ENCODE measurements at places on chromosomes 1 and 21.

DNA sequence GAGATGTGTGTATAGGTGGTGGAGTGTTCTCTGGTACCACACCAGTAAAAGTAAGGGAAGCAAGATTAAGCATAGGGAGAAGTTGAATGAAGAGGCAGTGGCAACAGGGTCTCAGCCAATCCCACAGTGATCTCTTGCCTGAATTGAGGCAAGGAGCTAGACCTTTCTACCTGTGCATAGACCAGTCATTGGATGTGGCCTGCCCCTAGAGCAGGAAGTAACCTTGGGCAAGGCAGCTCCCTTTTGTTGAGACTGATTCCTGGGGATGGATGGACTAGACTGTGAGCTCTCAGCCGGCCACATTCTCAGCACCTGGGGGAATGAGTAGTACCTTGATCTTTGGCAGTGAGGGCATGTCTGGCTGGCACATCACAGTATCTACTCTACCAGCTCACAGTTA is 6.4 kb downstream of the USP16 start:
- no peak for DNase-seq

DNA sequence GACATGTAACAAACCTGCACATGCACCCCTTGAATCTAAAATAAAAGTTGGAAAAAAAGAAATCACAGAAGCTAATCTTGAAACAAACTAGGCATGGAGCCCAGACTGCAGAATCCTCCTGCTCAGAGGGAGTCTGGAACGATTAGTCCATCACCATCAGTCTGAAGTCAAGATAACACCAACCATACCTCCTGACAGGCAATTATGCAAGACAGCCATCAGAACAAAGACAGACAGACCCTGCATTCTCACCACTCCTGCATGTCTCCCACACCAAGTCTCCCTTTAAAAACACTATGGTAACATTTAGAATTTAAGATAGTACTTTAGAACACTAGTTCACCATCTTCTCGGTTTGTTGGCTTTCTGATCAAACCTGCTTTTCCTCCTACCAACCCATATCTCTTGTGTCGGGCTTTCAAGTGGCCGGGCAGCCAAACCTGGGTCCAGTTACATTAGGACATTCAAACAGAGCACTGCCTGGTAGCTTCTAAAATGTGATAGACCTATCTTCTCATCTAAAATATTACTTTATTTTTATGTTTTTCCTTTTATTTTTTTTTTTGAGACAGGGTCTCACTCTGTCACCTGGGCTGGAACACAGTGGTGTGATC is 10.1 kb downstream of the YARS1 start:
- no peak for DNase-seq

GRCh38 chr1:8495928-8496401 is 178.1 kb downstream of the SLC45A1 start:
- no peak for DNase-seq

- peak; percentile 43 for DNase-seq
Measured at GRCh38 chr1:9561429-9561828, 22.2 kb downstream of the SLC25A33 start.

- DNase-seq, result no peak
Measured at GRCh38 chr1:224490549-224491537, 56.2 kb upstream of the WDR26 start.

DNA sequence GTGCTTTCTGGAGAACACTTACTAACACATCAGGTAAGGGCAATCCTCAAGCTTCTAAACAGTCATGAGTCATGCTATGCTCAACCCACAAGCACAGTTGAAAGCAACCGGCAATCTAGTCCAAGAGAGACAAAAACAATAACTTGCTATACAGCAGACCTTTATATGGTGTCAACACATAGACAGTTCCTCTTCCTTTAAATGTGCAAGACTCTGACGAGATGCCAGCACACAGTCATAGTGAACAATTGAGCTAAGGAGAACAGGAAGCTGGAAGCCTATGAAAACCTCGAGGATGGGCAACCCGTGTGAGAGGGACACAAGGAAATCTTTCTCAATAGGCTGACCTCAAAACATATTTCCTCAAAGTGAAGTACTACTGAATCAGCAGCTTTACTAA is 5.3 kb downstream of the ADIPOR1 start:
- no peak for DNase-seq

- no peak for DNase-seq
Measured at GRCh38 chr1:114352797-114353196, 158.2 kb downstream of the TRIM33 start.

- DNase-seq, result no peak
Measured at GRCh38 chr1:15154480-15155036, 1.0 kb downstream of the TMEM51 start.

DNA sequence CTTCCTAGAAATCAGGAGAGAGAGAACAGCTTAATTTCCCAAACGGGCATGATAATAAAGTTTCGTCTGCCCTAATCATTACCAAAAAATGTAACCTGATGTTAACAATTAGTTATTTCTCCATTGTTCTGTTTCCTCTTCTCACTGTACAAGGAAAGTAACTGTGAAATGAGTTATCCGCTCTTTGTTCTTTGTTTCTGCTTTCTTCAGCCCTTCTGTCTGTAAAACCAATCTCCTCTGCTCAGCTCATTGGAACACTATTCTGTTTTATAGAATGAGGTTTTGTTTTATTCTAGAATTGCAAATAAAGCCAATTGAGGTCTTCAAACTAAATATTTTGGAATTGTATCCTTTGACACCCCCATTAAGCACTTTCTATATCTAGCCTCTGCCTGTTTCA is 8.8 kb upstream of the THEM4 start:
- no peak for DNase-seq

GRCh38 chr1:203516906-203517305 is 23.0 kb downstream of the OPTC start:
- no peak for DNase-seq

GRCh38 chr1:30274173-30274970 is 449.0 kb downstream of the MATN1 start:
- DNase-seq, result no peak

- no peak for DNase-seq
Measured at GRCh38 chr1:80989455-80989854, 811.3 kb upstream of the ADGRL2 start.

DNA sequence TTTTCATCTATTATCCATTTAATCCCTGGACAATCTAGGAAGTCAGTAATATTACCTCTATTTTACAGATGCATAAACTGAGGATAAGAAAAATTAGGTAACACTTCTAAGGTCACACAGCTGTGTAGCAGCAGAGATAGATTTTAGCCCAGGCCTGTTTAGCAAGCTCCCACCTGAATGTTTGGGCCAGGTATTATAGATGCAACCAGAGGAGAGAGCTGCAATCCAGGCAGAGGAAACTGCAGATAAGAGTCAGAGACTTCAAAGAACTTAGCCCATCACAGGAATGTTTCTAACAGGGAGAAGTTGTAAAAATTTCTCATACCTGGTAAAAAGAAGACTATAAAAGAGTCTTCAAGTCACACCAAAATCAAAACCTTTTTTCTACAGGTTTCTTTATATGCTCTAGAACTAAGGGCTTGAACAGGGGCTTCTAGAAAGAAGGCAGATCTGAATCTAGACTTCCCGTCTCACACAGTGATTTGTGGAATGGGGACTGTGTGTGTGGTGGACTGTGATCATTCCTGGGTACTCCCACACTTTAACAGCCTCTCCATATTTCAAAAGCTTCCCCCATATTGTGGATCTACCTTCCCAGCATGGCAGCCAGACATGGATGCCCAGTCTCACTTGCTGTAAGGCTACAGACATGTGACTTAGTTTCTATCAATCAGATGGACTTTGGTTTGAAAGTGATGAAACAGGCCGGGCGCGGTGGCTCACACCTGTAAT is 128.7 kb downstream of the TLR5 start:
- DNase-seq, result no peak

DNA sequence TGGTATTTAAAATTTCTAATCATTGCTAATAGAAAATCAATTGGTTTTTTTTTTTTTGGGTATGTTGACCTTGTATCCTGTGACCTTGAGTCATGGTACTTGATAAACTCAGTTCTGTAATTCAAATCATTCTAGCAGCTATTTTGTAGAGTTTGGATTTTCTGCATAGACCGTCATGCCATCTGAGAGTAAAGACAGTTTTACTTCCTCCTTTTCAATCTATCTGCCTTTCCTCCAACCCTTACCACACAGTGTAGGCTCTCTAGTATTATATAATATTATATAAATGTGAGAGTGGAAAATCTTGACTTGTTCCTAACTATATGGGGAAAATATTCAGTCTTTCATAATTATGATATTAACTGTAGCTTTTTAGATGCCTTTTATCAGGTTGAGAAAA is 7.0 kb downstream of the TDRD5 start:
- no peak for DNase-seq
